ENCODE measurements at places on chromosomes 5 and 9.

DNA sequence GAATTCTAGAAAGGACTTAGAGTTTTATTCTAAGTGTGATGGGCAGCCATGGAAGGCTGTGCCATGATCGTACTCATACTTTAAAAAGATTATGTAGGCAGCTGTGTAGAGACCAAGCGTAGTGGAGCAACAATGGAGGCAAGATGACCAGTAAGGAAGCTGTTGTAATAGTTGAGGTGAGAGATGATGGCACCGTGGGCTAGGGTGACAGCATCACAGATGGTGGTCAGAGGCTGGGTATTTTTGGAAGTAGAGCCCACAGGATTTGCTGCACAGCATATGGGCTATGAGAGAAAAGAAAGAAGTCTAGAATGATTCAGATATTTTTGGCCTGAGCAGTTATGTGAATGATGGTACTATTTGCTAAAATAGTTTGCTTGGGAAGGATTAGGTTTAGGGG is 7.7 kb downstream of the ARHGAP26 start:
- no peak for DNase-seq

DNA sequence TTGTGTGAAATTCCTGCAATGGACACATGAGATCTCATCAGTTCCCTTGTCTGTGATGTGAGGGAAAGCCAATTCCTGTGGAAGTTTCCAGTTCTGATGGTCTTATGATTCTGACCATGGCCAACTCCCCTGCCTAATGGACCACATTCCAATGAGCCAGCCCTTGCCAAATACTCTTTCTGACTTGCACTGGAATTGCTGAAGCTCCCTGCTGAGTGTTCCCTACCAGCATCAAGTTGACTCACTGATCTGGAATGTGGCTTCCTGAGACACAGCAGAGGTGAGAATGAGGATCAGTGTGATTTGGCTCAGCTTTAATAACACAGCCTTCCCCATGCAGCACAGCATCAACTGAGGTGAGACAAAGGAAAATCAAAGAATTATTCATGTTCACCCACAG is 427.8 kb downstream of the KDM4C start:
- DNase-seq: peak; percentile 69

- DNase-seq: no peak
Measured at GRCh38 chr5:38452201-38452600, 104.2 kb downstream of the LIFR start.

DNA sequence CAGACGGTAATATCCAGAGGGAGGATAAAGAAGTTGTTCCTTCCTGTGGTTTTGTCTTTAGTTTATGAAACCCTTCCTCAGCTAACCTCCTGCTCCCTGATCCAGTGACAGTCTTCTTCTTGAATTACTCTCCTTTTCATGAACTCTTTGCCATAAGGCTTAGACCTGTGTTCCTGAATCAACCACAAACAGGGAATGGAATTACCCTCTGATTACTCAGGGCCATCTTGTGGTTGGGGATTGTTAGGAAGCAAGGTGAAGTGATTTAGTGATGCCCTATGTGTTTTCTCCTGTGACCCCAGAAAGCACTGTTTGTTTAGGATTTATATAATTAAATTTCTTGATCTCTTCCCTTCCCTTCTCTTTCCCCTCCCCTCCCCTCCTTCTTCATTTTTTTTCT is 409.1 kb downstream of the TAF11L14 start:
- no peak for DNase-seq

- no peak for DNase-seq
Measured at GRCh38 chr9:137409515-137409914, 13.4 kb downstream of the EXD3 start.

All from AG08396 (cell line).